ENCODE measurements at places on chromosomes 11 and 22.

GRCh38 chr11:69475866-69476471, 5.5 kb upstream of the LINC01488 start:
- no peak for DNase-seq

DNA sequence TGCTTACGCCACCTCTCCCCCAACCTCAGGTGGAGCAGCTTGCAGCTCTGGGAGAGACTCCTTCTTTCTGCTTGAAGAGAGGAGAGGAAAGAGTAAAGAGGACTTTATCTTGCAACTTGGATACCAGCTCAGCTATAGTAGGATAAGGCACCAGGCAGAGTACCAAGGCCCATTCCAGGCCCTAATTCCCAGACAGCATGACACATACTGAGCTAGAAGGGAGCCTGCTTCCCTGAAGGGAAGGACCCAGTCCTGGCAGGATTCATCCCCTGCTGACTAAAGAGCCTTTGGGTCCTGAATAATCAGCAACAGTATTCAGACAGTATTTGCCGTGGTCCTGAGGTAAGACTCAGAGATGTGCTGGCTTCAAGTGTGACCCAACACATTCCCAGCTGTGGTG, 41.4 kb downstream of the PPME1 start:
- no peak for DNase-seq

GRCh38 chr11:18731949-18732821, 6.2 kb upstream of the IGSF22 start:
- DNase-seq: no peak

GRCh38 chr11:6345366-6345765, 25.1 kb upstream of the CAVIN3 start:
- DNase-seq: no peak

GRCh38 chr11:82225502-82225901, 508.2 kb downstream of the FAM181B start:
- DNase-seq: no peak

DNA sequence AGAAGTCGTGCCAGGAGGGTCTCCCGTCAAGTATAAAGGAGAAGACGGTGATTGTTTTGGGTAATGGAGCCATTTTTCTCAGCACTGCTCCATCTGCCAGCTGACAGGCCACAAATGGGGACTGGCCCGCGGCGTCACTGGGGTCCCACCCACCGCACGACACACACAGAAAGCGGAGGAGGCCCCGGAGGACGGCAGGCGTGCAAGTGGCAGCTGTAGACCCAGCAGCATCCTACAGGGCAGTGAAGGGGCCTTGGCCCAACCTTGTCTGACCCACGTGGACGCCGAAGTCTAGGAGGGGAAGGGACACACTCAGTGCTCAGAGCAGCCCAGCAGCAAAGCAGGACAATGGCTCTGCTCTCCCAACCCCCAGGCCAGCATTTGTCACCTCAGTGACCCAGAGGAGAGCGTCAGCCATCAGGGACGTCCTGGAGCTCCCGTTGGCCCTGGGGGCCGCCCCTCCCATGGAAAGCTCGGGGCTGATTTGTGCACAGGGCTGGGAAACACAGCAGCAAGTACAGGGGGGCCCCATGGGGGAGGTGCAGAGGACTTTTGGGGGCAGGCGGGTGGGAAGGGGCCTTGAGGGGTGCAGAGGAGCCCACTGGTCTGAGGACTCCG, 644.4 kb downstream of the BRD1 start:
- no peak for DNase-seq

GRCh38 chr22:24952837-24953383, 394 bp downstream of the KIAA1671 start:
- DNase-seq: no peak

DNA sequence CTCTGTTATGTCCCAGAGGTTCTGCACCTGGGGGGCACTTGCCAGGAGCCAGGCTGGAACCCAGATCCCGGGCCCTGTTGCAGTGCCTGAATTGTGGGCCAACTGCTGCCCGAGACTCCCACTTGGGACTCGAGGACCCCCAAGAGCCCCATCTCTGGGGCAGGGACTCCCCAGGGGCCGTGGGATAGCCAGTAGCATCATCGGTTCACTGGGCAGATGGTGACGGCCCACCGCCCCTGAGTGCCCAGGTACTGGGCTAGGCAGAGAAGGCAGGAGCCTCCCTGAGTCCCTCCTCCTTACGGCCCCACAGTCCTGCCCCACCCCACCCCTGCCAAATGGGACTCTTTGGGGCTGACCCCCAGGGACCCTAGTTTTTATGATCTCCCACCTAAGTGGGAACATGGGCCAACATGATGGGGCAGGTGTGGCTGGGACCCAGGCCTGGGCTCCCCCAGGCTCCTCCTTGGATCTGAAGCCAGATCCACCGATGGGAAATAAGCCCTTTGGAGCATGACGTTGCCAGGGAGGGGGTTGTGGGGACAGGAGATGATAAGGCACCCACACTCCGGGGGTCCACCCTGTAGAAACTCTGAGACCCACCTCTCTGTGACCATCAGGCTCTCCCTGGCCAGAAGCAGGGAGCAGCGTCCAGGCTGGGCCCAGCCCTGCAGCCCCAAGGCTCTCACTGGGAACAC, 94.5 kb upstream of the FGF3 start:
- no peak for DNase-seq

DNA sequence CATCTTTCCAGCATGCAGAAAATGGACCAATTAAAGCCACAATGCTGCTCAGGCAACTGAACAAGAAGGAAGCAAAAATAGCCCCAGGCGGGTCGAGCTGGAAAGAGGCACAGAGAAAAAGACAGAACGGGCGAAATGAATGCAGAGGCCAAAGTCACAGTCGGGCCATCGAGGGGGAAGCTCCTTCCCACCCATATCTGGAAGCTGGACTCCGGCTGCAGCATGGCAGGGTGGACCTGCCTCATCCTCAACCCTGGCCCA, 58.6 kb upstream of the PRDM11 start:
- DNase-seq: no peak

DNA sequence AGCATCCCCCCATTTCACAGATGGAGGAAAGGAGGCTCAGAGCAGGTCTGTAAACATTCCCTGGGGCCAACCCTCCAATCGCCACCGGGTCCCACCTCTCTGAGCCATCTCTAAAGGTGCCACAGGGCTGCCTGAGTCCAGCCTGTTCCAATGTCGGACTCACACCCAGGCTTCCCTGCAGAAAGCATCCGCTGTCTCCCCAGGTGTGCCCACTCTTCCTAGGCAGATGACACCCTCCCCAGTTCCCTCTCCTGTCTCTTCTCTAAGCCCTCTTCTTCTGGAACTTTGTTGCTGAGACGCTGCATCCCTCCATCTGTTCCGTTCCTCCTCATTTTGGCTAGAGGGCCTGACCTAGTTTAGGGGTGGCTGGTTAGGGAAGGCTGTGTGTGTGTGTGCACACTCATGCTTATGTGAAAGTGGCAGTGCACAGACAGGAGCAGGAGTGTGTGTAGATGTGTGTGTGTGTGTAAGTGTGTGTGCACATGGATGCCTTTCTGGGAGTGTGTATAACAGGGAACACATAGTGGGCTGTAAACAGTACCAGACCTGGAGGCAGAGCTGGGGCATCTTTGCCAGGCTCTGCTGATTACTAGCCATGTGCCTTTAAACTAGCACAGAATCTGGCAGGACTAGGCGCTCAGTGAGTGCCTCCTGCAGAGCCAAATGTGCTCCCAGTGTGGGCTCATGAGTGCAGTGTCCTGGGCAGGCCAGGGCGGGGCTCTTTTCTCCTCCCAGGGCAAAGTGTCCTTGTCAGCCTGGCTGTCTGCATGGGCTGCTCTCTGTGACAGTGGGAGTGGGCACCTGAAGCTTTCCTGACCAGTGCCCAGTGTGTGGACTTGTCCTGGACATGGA, 77.3 kb upstream of the NECTIN1 start:
- DNase-seq: no peak

- DNase-seq: no peak
Observed at GRCh38 chr11:91984033-91984584, 240.5 kb upstream of the FAT3 start.

DNA sequence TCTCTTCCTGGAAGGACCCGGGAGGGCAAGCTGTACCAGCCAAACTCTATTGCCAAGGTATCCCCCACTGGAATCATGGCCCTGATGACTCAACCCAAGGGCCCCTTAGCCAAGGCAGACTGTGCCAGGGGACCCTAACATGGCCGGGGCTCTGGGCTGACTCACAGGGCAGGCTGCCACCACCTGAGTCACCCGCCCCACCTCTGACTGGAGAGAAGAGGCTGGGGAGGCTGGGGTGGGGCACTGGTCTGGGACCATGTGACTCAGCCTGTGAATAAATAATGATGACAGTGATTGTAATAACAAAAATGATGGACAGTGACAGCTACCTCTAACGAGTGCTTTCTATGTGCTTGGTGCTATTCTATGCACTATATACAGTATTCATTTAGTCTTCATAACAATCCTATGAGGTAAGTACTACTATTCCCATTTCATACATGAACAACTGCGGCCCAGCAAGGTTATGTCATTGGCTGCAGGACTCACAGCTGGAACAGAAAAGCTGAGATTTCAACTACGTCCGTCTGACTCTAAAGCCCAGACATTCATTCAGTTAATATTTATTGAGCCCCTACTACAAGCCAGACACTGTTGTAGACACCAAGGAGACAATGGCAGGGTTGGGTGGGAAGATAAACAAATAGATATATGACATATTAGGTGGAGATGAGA, 84.2 kb downstream of the FBXO7 start:
- DNase-seq: no peak

DNA sequence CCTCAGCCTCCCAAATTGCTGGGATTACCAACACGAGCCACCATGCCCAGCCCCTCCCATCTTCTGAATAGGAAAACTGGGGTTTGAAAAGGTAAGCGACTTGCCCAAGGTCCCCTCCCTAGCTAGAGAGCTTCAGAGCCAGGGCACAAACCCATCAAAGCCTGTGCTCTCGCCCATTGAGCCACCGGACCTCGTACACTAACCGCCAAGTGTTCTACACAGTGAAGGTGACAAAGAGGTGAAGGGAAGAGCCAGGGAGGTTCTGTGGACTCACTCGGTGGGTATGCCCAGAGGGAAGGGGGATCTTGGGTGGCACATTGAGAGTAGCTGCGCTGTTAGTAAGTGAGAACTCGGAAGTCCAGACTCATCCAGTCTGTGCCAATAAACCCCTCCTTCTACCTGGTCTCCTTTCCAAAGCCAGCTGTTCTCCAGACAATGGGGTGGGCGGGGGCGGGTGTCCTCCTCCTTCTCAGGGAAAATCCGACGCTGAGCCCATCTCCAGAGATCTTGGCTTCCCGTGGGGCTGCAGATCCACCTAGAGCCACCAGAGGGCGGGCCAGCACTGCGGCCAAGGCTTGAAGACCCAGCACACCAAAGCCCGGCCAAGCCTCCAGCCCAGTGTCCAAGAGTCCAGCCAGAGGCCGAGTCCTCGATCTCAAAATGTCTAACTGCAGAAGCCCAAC, 3.2 kb upstream of the RTN4RL2 start:
- no peak for DNase-seq
